ENCODE measurements at places on chromosomes 6 and 20. TPM values are rescaled to one million over a fixed set of nuclear protein-coding genes. Genes with fewer than 3 reads are reported as not detected.

Gene CD83
- 5.4 TPM for total RNA-seq

Gene GFRAL
- total RNA-seq = not detected

Gene CCN2
- 166 TPM for total RNA-seq

Gene FAM209B
- total RNA-seq = not detected

Gene OPN5
- total RNA-seq = under 0.01 TPM

Gene WFDC12
- not detected for total RNA-seq

Gene ATRN
- 31.4 TPM for total RNA-seq

Gene GCNT2
- total RNA-seq = 59.4 TPM

Gene SLPI
- total RNA-seq = 58.2 TPM

Gene WFDC5
- not detected for total RNA-seq

Gene DEFB127
- total RNA-seq = not detected

Gene RPL7L1
- 150 TPM for total RNA-seq

Gene PPP1R14C
- 17.0 TPM for total RNA-seq

Data from renal cortical epithelial cell (primary cell).